Activated B cell treated with CpG ODN at 0.5 μM for 24 hours (primary cell): ENCODE measurements at places on chromosomes 12 and 14.

GRCh38 chr14:37864861-37865718 is 269.7 kb downstream of the TTC6 start:
- DNase-seq = no peak

DNA sequence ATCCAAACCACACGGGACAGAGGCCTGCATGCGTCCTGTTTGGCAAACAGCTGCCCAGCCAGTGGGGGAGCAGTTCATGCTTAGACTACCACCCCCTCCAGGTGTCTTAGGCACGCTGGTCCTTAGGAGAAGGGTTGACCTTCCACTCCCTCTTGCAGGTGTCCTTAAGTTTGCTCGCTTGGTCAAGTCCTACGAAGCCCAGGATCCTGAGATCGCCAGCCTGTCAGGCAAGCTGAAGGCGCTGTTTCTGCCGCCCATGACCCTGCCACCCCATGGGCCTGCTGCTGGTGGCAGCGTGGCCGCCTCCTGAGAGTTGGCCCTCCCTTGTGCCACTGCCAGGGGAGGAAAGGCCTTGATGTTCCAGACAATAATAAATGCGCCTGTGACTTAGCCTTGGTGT is 1.8 kb downstream of the C12orf57 start:
- no peak for DNase-seq

DNA sequence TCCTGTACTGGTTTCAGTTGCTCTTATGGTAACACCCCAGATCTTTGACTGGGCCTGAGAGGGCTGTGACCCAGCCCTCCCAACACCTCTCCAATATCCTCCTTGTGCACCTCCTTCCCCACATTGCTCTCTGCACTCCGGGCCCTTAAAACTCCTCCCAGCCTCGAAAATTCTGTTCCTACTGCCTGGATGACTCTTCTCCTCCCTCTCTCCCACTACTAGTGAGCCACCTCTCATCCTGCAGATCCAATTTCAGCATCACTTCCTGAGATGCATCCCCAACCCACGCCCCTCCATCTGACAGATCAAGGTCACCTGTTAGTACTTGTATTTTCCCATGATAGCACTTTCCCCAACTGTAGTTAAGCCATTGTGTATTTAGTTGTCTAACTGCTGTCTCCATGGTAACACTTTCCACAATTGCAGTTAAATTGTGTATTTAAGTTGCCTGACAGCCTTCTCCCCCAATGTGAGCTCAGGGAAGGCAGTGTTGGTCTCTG is 11.5 kb upstream of the NT5DC3 start:
- DNase-seq = no peak

DNA sequence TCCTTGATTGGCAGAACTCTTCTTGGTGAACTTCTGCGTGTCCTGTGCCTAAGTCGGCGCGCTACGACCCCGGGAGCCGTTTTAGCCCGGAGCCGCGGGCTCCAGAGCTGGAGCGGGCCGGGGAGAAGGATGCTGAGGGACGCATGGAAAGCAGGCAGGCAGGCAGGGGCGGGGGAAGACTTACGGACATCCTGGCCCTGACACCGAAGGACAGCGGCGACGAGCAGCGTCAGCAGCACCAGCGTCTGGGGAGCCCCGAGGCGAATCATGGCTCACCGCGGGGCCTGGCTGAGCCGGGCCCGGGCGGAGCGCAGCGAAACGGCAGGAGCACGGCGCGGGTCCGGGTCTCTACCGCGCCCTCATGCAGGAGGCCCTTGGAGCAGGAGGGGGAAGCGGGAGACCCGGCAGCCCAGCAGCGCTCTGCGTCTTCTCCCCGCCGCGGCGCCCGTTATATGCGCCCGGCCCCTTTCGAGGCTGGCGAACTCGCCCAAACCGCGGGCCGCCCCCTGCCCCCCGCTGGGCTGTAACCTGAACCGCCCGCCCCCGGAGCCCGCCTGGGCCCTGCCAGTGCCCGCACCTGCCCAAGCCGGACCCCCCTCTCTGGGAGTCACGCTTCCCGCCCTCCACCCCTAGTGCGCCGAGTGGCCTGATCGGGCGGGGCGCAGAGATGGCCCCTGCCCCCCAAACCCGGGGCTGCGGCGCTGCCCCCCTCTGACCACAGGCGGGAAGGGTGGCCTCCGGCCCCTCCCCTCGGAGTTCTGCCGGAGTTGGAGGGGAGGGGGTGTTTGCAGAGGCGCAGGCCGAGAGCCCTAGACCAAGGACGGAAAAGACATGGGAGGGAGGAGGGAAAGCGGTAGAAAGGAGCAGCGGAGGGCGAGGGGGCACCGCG is at the start of gene COL2A1:
COL2A1 (minus strand) TSS at position 424 of the 889 bp plus-strand sequence; CDS start at position 269, 155 bp downstream.
- no peak for DNase-seq

DNA sequence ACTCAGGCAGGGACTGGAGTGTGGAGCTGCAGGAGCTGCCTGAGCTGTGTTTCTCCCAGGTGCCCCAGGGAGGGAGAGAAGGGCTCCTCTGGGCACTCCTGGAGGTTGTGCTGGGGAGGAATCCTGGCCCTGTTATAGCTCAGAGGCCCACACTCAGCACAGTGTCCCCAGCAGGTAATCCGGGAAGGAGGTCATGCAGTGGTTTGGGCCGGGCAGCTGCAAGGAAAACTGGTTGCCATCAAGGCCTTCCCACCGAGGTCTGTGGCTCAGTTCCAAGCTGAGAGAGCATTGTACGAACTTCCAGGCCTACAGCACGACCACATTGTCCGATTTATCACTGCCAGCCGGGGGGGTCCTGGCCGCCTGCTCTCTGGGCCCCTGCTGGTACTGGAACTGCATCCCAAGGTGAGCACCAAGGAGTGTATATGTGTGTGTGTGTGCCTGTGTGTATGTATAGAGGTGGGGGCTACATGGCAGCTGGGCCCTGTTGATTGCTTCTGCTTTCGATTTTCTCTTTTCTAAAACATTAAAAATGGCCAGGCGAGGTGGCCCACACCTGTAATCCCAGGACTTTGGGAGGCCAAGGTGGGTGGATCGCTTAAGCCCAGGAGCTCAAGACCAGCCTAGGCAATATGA is 2.0 kb downstream of the AMHR2 start:
- no peak for DNase-seq

GRCh38 chr14:77849711-77850110 is 49.8 kb downstream of the ADCK1 start:
- no peak for DNase-seq

GRCh38 chr14:81252278-81252677 is 31.5 kb upstream of the GTF2A1 start:
- DNase-seq = no peak

GRCh38 chr12:117774941-117775775 is 193.6 kb downstream of the KSR2 start:
- no peak for DNase-seq

DNA sequence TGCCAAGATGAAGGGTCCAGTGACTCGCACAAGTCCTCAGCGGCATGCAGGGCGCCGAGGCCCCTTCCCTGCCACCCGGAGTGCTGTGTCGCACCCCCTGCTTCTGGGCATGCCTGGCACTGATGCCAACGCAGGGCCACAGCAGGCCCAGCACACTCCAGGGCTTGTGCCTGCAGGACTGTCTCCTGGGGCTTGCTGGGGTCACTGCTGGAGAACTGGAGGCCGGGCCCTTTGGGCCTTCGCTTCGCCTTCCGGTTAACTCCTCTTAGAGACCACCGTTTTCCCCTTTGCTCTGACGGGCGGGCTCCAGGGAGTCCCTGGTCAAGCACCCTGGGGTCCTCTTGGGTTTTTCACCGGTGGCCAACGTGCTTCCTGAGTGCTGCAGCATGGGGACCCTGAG is 79.6 kb downstream of the WDR20 start:
- DNase-seq = no peak

DNA sequence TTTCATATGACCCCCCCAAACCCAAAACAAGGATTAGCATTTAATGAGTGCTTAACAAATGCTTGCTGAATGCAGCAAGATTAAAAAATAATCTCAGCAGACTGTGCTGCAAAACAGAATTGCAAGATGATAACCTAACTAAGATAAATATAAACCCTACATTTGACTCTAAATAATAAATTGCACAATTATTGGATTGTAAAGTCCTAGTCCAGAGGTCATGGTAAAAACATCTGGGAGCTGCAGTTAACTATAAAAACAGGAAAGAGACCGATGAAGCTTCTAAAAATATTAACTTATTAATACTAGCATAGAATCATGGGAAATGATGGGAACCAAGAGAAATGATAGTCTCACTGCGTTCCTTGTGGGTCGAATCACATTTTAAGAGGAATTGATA is 37.2 kb downstream of the TSHR start:
- no peak for DNase-seq

GRCh38 chr12:6198051-6198450 is 2.1 kb upstream of the CD9 start:
- no peak for DNase-seq
